Right lung (tissue), 10 donors: ENCODE measurements at places on chromosomes 2 and 18.

GRCh38 chr2:237383991-237384671, 29.8 kb downstream of the COL6A3 start:
- DNase-seq = no peak

DNA sequence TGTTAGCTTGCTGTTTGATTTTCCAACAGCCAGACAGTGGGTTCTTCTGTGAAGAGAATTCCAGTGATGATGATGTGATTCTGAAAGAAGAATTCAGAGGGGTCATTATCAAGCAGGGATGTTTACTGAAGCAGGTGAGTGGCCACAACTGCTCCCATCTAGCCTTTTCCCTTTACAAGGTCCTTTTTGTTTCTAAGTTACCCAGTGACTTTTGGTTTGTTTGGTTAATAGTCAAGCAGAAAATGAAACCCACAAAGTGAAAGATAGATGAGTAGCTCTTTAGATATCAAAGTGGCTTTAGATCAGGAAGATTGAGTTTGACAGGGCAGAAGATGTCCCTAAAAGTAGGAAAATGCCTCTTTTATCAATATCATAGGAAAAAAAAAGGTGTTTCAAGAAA, 23.3 kb downstream of the PLEK start:
- DNase-seq = no peak

DNA sequence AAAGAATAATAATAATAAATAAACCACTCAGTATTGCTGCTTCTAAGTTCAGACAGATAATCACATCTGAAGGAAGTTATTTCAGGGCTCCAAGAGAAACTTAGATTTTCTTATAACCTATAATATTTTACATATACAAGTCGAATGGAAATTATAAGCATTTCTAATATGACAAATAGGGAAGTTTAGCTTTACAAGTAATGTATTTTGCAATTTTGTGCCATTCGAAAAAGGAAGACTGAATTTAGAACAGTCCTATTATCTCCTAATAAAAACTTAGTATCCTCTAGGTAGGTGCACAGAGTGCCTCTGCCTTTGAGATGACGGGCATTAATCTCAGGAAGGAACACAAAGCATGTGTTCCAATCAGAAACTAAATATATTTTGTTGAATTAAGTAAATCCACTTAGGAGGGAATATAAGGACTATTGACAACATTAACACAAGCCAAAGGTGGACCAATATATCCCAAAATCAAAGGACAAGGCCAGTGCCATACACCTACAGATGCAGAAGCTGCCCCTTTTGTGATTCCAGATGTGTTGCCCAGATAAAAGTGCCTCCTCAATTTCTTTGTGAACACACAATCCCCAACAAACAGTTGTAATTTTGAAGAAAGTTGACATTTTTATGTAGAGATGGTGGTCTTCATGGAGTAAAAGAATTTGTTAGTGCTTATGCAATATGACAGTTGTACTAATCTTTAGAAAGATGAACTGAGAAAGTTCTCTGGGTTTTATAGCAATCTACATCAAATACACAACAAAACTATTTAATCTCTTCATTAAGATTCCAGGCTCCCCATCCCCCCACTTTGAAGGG, 36.6 kb downstream of the PTCD3 start:
- DNase-seq = no peak

GRCh38 chr2:232628466-232629128, 4.8 kb upstream of the EFHD1 start:
- DNase-seq = no peak
